Heart left ventricle (tissue), 16 donors: ENCODE measurements at places on chromosomes 1 and 21. TPM values are rescaled to one million over a fixed set of nuclear protein-coding genes. Genes with fewer than 3 reads are reported as not detected.
A peak's percentile ranks its signal among the peaks of the same experiment; 100 is the strongest.

Gene CAPN8
- polyA plus RNA-seq, result not detected

DNA sequence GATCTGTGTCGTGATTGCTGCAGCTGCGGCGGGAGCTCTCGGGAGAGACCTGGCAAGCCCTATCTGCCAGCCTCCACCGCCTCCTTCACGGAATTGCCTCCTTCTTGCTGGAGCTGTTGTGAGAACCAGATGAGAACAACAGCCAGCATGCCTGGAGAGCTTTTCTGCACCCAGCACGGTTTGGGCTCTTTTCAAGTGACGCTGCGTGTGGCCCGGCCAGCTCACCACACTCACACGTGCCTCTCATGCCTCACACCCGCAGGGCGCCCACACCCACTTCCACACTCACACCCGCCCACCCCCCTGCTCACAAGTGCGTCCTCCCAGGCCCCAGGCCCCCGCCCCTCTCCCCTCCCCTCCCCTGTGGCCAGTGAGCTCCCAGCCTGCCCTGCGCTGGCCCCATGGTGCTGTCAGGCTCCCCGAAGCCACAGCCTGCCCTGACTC, 135.7 kb upstream of the RUNX3 start:
- no peak for DNase-seq
- no peaks in the 10 kb centered on the region for H3K36me3 ChIP-seq
- no peak overlapping the region for H3K27ac ChIP-seq
- H3K4me1 ChIP-seq, result no peaks in the 10 kb centered on the region
- no peaks in the 10 kb centered on the region for H3K27me3 ChIP-seq

- no peaks in the 10 kb centered on the region for H3K4me1 ChIP-seq
- H3K36me3 ChIP-seq, result no peaks in the 10 kb centered on the region
- H3K27ac ChIP-seq, result no peak overlapping the region
- no peak for DNase-seq
- peaks cover 51% of the 10 kb centered on the region for H3K27me3 ChIP-seq
- H3K4me3 ChIP-seq, result no peak overlapping the region
Measured at GRCh38 chr1:2468041-2468472, 8.0 kb upstream of the PLCH2 start.

- no peaks in the 10 kb centered on the region for H3K4me1 ChIP-seq
- no peaks in the 10 kb centered on the region for H3K27me3 ChIP-seq
- DNase-seq, result no peak
- H3K4me3 ChIP-seq, result no peak overlapping the region
Measured at GRCh38 chr1:59163268-59164092, 133.4 kb upstream of the FGGY start.

GRCh38 chr1:180945551-180945950, 32.9 kb downstream of the KIAA1614 start:
- peaks cover 37% of the 10 kb centered on the region for H3K36me3 ChIP-seq
- no peaks in the 10 kb centered on the region for H3K4me1 ChIP-seq
- no peak overlapping the region for H3K27ac ChIP-seq
- H3K4me3 ChIP-seq, result no peak overlapping the region

- peak overlapping the region; percentile 88 for H3K27ac ChIP-seq
- peaks cover 5% of the 10 kb centered on the region for H3K36me3 ChIP-seq
- no peaks in the 10 kb centered on the region for H3K4me1 ChIP-seq
- peak overlapping the region; percentile 97 for H3K4me3 ChIP-seq
Measured at GRCh38 chr1:156193208-156193487, 756 bp upstream of the SLC25A44 start.

- no peaks in the 10 kb centered on the region for H3K36me3 ChIP-seq
- peak overlapping the region; percentile 82 for H3K27ac ChIP-seq
- no peaks in the 10 kb centered on the region for H3K27me3 ChIP-seq
- peak; percentile 73 for DNase-seq
- H3K4me3 ChIP-seq, result no peak overlapping the region
Measured at GRCh38 chr1:19436716-19437476, 48.4 kb downstream of the CAPZB start.

DNA sequence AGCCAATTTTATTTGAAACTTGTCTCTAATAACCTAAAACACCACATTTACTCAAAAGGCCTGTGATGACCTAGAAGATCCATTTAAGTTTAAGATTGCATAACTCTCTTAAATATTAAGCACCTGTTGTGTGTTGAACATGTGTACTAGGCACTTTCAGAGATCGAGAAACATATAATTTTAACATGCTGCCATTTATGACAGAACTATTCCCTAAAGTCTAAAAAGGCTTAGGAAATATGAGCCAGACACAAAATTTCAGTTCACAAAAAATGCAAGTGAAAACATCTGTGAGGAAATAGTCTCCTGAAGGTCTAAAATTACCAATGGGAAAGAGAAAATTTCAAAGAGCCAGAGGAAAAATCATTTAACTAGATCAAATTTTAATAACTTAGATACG, 37.7 kb downstream of the CEP170 start:
- H3K36me3 ChIP-seq, result peaks cover 31% of the 10 kb centered on the region
- H3K4me1 ChIP-seq, result peaks cover 20% of the 10 kb centered on the region
- no peak overlapping the region for H3K27ac ChIP-seq
- no peak overlapping the region for H3K4me3 ChIP-seq
- no peaks in the 10 kb centered on the region for H3K27me3 ChIP-seq

DNA sequence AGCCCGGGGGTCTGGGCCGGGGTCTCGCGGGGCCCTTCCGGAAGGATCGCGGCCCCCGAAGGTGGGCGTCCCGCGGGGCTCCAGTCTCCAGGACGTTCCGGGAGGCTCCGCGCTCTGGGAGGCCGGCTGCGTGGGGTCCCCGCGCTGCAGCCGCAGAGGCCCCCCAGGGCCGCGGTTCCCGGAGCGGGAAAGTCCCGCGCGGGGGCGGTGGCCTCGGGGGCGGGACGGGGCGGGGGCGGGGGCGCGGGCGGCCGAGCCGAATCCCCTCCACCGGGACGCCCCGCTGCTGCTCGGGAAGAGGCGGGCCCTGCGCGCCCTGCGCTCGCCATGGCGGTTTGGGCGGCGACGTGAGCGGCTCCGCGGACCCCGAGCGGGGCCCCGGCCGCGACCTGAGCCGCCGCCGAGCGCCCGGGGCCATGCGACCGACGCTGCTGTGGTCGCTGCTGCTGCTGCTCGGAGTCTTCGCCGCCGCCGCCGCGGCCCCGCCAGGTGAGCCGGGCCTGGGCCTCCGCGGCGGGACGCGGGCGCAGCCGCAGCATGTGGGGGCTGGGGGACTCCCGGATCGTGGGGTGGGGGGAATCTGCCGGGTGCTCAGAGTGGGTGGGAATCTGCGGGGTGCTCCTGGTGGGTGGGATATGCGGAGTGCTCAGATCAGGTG, at the start of gene IFNGR2:
Gene IFNGR2, plus strand, starts transcription at position 286 of the 658 bp plus-strand sequence. Its CDS starts 131 bp downstream, at position 417.
- no peaks in the 10 kb centered on the region for H3K27me3 ChIP-seq
- peak; percentile 59 for DNase-seq
- H3K4me1 ChIP-seq, result peaks cover 10% of the 10 kb centered on the region

Gene ZFP69
- 1.7 TPM for polyA plus RNA-seq

DNA sequence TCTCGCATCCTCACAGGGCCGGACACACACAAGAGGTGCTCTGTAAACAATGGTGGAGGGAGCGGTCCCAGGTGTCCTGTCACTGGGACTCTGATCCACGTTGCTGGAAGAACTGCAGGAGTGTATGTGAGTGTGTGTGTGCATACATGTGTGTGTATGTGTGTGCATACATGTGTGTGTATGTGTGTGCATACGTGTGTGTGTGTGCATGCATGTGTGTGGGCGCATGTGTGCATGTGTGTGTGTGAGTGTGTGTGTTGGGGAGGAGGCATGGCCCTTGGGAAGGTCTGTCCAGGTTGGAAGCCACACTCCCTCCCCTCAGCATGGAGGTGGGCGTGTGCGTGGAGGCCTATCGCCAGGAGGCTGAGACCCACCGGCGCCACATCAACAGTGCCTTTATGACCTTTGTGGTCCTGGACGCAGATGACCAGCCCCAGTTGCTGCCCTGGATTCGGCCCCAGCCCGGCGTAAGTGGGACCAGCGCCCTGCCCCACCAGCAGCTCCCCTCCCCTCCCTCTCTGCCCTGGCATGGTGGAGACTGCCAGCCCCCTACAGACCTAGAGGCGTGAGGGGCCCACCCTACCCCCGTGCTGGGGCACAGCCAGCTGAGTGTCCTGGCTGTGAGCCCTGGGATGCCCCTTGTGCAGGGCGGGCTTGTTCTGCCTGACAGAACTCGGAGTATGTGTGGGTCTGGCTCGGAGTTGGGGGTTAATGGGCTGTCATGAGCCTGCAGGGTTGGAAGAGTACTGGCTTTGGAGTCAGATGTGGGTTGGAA, 22.2 kb downstream of the FAM151A start:
- H3K36me3 ChIP-seq, result peaks cover 50% of the 10 kb centered on the region
- H3K4me3 ChIP-seq, result no peak overlapping the region
- H3K27ac ChIP-seq, result no peak overlapping the region
- H3K4me1 ChIP-seq, result no peaks in the 10 kb centered on the region
- no peaks in the 10 kb centered on the region for H3K27me3 ChIP-seq

GRCh38 chr1:95380909-95381308, 146.9 kb downstream of the RWDD3 start:
- H3K4me3 ChIP-seq, result no peak overlapping the region
- no peak for DNase-seq
- H3K4me1 ChIP-seq, result no peaks in the 10 kb centered on the region
- H3K36me3 ChIP-seq, result no peaks in the 10 kb centered on the region
- no peak overlapping the region for H3K27ac ChIP-seq
- H3K27me3 ChIP-seq, result no peaks in the 10 kb centered on the region

DNA sequence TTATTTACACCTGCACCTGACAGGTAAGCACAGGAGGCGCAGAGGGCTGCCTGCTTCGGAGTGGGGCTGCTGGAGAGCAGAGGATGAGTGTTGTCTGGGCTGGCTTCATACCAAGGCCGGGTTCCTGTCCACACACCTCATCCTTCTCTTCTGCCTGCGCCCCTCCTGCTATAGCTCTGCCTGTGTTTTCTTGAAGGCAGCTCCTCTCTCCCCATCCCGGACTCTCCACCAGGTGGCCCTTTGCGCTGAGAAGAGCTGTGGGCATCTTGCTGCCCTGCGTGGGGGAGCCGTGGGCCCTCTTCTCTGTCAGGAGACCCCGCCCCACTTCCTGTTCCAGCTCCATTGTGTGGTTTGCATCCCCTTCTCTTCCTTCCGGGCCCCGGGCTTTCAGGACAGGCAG, 35.0 kb downstream of the ARHGEF10L start:
- H3K27me3 ChIP-seq, result no peaks in the 10 kb centered on the region
- peak overlapping the region; percentile 53 for H3K27ac ChIP-seq
- no peaks in the 10 kb centered on the region for H3K36me3 ChIP-seq
- no peak for DNase-seq
- H3K4me1 ChIP-seq, result peaks cover 53% of the 10 kb centered on the region
- no peak overlapping the region for H3K4me3 ChIP-seq

Gene GBP5
- polyA plus RNA-seq, result 0.36 TPM

Gene RIPK4
- 0.04 TPM for polyA plus RNA-seq

Gene NIT1
- polyA plus RNA-seq, result 34.3 TPM

Gene ORC1
- polyA plus RNA-seq, result 0.35 TPM
